ENCODE measurements at places on chromosomes 11 and 22. TPM values are rescaled to one million over a fixed set of nuclear protein-coding genes. Genes with fewer than 3 reads are reported as not detected.

Gene CRYBA4
- total RNA-seq: not detected

Gene INPP5J
- 0.33 TPM for total RNA-seq

Gene ELFN2
- 1.1 TPM for total RNA-seq

Gene KRTAP5-5
- not detected for total RNA-seq

Gene ANGPTL5
- not detected for total RNA-seq

Gene SCGB1A1
- total RNA-seq: not detected

Gene ALX4
- 3.9 TPM for total RNA-seq

Gene YPEL4
- 0.60 TPM for total RNA-seq

Gene XKR3
- total RNA-seq: 0.14 TPM

Gene FAM227A
- total RNA-seq: 0.83 TPM

Gene PUS3
- total RNA-seq: 14.0 TPM

Gene APOL5
- not detected for total RNA-seq

Gene ANO1
- 2.6 TPM for total RNA-seq

Gene TOM1
- 24.0 TPM for total RNA-seq

Gene AIFM3
- not detected for total RNA-seq

Gene TMEM191B
- total RNA-seq: not detected

Gene MMP27
- not detected for total RNA-seq

Gene KIAA0930
- 92.5 TPM for total RNA-seq

Gene TRIM66
- 1.4 TPM for total RNA-seq

Gene MMP8
- total RNA-seq: not detected

Gene RCE1
- 26.7 TPM for total RNA-seq

Gene CNIH2
- total RNA-seq: 0.72 TPM

Gene PLA2G3
- total RNA-seq: not detected

Gene EFCAB6
- total RNA-seq: 0.88 TPM

Gene SPON1
- 0.29 TPM for total RNA-seq

Gene TMEM191C
- total RNA-seq: 1.2 TPM

Gene DCHS1
- 3.8 TPM for total RNA-seq

Gene MAPK8IP2
- total RNA-seq: 10.8 TPM

Gene JAML
- total RNA-seq: not detected

Gene FKBP2
- total RNA-seq: 55.9 TPM

Gene SEZ6L
- total RNA-seq: not detected

Gene EMID1
- 0.24 TPM for total RNA-seq

Gene PATE4
- total RNA-seq: not detected

Gene CARD18
- total RNA-seq: not detected

Gene MS4A3
- total RNA-seq: not detected

Gene SYTL2
- total RNA-seq: 52.2 TPM

Gene WNT7B
- 4.5 TPM for total RNA-seq

Gene DDX25
- not detected for total RNA-seq

Gene FAM180B
- total RNA-seq: not detected

Gene CCDC87
- 0.31 TPM for total RNA-seq

Gene ZNF214
- 2.3 TPM for total RNA-seq

Gene TBRG1
- 13.9 TPM for total RNA-seq

Gene NEFH
- not detected for total RNA-seq

Gene ABTB2
- total RNA-seq: 0.72 TPM

Data from A172 (cell line).